Stimulated activated CD4-positive, alpha-beta T cell treated with anti-CD3 and anti-CD28 coated beads, Interleukin-15, amount 100 ng/mL, for 1 hour (primary cell): ENCODE measurements at places on chromosomes 4 and X.

DNA sequence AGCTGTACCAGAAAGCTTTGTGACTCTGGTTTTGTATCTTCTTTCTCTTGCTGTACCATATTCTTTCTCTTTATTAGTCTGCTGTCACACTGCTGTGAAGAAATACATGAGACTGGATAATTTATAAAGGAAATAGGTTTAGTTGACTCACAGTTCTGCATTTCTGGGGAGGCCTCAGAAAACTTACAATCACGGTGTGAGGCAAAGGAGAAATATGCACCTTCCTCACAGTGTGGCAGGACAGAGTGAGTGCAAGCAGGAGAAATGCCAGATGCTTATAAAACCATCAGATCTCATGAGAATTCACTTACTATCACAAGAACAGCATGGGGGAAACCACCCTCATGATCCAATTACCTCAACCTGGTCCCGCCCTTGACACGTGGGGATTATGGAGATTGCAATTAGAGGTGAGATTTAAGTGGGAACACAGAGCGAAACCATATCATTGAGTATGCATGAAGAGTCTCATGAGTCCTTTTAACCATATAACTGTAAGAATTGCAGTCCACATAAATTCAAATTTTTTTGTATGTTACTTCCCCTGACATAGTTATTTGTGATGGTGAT is 67.4 kb upstream of the INPP4B start:
- DNase-seq: no peak

DNA sequence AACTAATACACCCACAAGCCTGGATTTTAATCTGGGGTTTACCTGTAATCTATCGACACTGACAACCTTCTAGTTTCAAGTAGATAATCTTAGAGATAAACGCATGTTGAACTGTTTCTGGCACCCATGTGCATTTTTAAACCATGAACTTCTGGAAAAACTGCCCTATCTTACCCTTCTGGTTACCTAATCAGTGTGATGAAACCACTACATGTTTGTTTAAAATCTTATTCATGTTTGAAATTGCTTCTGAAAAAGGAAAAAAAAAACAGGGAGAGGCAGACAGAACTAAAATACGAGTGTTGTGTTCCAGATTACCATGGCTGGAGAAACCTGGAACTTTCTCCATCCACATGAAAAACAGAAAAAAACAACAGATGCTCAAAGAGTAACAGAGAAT is 139.3 kb downstream of the MID1IP1 start:
- DNase-seq: no peak

DNA sequence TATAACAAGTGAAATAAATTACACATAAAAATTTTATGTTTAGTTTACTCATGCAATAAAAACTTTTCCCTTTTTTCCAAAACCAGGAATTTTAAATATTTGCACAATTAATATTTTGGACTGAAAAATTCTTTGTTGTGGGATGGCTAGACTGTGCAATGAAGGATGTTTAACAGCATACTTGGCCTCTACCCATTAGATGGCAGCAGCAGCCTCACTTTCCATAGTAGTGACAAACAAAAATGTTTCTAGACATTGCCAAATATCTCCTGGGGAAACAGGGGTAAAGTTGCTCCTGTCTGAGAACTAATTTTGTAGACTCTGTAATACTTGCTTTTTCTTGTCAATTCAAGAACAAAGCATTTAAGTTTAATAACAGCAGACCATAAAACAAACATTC is 49.8 kb downstream of the SCLT1 start:
- DNase-seq: no peak

DNA sequence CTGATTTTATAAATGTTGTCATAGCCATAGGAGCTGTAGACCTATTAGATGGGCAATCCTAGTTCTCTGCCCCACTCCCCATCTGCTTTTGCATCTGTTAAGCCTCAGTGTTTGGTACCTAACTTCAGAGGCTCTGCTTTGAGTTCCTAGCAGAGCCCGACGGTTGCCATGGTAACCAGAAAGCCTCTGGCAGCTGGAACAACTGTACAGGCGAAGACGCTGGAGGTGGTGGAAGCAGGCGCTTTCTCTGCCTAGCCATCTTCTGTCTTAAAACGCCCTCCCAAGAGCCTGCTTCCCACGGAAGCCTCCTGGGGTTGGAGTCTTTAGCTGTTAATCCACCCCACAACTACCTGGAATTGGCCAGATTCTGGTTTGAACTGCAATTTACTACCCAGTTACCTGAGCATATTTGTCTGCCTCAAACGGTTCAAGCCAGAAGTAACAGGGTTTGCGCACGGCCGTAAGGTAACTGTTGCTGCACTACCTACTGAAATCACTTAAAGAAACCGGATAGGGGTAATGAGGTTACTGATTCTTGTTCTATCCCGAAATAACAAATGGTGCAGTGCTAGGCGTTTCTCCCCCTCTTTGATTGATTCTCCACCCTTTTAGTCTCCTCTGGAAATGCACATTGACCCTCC is 1.0 kb upstream of the GABRG1 start:
- DNase-seq: no peak

DNA sequence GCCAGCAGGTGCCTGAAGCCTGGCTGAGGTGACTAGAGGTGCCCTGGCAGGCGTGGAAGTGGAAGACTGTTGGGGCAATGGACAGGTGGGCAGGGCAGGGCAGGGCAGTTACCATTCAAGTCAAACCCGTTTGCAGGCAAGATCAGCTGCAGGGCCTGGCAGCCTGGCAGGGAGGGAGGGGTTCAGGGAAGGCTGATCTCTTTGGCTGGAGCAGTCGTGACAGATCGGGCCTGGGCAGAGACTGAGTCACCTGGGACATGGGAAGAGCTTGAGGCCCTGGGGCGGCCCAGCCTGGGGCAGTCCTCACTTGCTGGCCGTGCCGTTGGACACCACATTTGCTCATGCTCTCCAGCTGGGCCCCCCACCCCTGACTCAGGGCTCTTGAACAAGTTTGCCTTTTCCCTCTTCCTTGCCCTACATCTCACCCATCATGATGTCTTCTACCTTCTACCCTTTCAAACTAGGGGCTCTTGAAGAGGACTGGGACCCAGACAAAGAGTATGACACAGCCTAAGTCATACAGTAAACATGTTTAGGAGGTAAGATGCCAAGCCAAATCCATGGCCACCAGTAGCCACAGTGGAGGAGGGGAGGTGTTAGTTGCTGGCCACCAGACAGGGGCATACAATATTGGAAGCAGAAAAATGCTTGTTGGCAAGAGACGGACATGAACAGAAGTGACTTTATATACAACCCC is 2.0 kb upstream of the ZNF185 start:
- DNase-seq: no peak

DNA sequence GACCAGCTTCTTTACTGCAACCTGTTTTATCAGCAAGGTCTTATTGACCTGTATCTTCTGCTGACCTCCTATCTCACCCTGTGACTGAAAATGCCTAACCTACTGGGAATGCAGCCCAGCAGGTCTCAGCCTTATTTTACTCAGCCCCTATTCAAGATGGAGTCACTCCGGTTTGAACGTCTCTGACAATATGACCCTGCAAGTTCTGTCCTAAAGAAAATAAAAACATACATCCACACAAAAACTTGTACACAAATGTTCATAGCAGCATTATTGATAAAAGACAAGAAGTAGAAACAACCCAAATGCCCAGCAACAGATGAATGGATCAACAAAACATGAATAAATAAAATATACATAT is 59.5 kb upstream of the FAM9C start:
- DNase-seq: no peak

DNA sequence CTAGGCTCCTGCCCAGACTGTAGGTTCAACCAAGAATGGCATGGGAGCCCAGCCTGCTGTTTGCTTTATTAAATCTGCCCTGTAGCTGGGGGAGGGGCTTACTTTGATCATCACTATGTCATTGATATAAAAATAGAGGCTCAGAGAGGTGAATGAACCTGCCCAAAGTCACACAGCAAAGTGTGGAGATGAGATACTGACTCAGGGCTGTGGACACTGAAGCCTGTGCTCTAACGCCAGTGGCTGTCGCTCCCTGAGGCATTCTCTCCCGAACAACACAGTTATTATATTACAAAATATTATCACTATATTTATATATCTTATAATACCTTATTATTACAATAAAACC is 3.5 kb downstream of the MSANTD1 start:
- no peak for DNase-seq
